ENCODE measurements at places on chromosomes 3 and 15. TPM values are rescaled to one million over a fixed set of nuclear protein-coding genes. Genes with fewer than 3 reads are reported as not detected.

DNA sequence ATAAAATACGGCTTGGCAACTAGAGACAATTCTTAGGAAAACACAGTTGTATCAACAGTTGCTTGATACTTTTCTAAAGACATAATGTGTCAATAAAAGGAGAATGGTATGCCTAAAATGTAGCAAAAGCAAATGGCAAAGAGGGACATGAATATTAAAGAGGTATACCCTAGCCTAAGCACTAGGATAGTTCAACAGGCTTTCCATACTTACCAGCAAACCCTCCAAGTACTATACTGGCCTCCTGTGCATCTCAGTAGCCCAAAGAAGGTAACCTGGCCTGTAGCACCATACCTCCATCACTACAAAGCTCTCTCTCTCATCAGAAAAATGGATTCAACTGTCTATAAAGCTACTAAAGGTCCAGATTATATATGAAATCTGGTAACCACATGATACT is 7.5 kb downstream of the SETD2 start:
- no peak for DNase-seq

GRCh38 chr3:67737906-67738865 is 83.8 kb upstream of the SUCLG2 start:
- DNase-seq = no peak

GRCh38 chr15:71760852-71761251 is 49.5 kb upstream of the NR2E3 start:
- DNase-seq = no peak

DNA sequence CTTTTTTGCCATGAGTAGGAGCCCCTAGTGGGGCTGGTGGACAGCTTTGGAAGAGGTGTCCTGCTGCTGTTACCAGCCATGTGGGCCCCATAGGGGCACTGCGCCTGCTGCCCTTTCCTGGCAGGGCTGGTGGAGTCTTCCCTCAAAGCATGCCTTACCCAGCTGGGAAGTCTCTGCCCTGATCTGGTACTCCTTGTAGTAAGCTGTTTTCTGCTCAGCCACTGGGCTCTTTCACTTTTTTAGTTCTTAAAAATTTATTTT is 26.2 kb downstream of the HMCES start:
- DNase-seq = no peak

Gene LYSMD2
- total RNA-seq = 2.9 TPM
